AG09309 (cell line): ENCODE measurements at places on chromosomes 7 and 10.
A peak's percentile ranks its signal among the peaks of the same experiment; 100 is the strongest.

GRCh38 chr10:16009785-16010184 lies 149.5 kb upstream of the MINDY3 start:
- no peak for DNase-seq

DNA sequence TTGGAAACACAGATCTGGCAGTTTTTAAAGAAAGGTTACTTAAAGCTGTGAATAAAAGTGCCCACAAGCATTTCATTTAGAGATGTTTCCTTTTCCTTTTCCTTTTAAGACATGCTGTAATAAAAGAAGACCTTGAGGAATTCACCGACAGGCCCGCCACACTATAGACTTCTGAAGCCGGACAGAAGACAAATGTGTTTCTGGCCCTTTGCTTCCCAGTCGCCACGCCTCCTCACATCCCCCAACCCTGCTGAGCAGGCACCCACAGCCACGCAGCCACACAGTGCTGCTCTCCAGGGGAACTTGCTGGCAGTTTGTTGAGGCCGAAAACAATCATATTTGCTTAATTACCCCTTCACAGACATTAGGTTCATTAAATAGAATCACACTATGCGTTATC lies 83.4 kb downstream of the SLC25A13 start:
- DNase-seq = no peak

DNA sequence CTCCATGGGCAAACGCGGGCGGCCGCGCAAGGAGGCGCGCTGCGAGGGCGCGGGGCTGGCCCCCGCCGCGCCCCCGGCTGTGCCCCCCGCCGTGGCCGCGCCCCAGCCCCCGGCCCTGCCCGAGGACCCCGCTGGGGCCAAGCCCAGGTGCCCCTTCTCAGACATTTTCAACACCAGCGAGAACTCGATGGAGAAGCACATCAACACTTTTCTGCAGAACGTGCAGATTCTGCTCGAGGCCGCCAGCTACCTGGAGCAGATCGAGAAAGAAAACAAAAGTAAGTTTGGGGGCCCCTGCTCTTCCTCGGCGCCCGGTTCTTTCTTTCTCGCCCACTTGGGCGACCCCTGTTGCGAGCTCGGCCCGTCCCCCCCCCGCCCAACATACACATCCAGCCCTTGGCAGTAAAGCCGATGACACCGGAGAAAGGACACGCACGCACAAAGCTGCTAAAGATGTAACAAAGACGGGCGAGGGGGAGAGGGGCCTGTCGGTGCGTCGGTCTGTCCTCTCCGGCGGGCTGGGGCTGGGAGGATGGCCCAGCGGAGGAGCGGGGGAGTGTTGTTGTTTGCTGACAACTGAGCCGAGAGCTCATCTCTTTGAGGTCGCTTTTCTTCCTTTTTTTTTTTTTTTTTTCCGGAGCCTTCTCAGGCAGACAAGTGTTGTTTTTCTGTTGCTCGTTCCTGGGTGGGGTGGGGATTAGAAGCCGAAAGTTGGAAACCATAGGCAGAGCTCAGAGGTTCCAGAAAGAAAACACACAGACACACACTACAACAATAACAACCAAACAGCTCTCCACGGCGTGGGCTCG lies 604 bp downstream of the MXI1 start:
- no peak for DNase-seq

- peak; percentile 27 for DNase-seq
Measured at GRCh38 chr7:140876519-140877248, 48.0 kb downstream of the BRAF start.

DNA sequence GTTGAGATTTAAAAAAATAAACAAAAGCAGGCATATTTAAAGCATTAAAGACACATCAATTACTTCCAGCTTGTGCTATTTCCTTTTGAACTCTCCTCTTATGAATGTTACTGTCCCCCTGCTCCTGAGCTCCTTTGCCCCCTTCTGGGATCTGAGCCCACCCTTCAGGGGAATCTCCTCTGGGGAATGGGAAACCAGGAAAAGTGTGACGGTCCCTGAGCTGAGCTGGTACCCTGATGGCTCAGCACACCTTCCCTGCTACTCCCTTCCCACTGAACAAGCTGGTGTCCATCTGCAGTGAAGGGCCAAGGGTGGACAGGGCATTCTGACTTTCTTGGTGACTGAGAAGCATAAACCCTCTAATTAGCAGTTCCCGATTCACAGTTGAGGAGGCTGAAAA lies 356.3 kb downstream of the PTEN start:
- no peak for DNase-seq

DNA sequence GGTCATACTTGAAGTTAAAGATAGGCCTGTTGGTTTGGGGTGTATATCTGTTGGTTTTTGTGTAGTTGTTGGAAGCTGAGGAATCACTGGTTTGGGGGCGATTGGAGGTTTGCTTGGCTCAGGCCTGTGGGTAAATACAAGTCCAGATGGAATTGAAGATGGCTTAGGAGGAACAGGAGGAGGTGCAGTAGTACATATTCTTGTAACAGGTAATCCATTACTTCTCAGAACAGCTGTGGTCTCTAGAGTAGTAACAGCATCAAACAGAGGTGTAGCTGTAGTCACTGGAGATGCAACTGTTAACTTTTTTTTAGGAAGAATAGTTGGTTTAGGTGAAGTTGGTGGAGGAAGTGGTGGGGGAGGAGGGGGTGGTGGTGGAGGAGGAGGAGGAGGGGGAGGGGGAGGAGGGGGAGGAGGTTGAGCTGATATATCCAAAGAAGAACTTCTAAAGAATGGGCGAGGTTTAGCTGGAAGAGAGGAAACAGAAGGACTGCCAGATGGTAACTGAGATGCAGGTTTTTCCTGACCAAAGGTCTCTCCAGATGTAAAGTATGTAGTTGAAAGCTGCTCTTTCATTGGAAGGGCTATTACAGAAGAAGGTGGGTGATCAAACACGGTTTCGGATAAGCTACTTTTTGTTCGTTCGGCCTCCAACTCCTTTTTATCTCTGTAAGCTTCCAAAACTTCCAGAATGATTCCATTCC lies 209.2 kb downstream of the PCLO start:
- no peak for DNase-seq

DNA sequence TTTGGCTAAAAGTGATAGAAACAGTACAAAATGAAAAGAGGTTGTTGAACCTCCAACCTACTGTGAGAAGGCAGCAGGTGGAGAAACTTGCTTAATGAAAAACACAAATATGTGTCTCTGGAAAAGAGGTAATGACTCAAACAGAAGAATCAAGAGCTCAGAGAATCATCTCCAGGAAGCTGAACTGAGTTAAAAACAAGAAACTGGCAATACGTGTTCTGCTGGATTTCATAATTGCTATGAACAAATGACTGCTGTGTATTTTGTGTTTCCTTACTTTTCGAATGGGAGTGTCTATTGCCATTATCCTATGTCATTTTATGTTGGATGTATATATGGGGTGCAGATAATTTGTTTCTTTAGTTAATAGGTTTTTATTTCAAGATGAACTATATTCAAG lies 401.1 kb downstream of the DGKB start:
- no peak for DNase-seq

GRCh38 chr7:11376529-11376928 lies 402.9 kb downstream of the PHF14 start:
- no peak for DNase-seq

- DNase-seq = no peak
Measured at GRCh38 chr10:104321725-104322415, 16.4 kb downstream of the ITPRIP start.

GRCh38 chr7:100867040-100867775 lies at the start of gene TRIP6:
Gene TRIP6, plus strand, starts transcription at chr7:100867387. Its CDS starts 111 bp downstream, at chr7:100867498.
- peak; percentile 86 for DNase-seq

DNA sequence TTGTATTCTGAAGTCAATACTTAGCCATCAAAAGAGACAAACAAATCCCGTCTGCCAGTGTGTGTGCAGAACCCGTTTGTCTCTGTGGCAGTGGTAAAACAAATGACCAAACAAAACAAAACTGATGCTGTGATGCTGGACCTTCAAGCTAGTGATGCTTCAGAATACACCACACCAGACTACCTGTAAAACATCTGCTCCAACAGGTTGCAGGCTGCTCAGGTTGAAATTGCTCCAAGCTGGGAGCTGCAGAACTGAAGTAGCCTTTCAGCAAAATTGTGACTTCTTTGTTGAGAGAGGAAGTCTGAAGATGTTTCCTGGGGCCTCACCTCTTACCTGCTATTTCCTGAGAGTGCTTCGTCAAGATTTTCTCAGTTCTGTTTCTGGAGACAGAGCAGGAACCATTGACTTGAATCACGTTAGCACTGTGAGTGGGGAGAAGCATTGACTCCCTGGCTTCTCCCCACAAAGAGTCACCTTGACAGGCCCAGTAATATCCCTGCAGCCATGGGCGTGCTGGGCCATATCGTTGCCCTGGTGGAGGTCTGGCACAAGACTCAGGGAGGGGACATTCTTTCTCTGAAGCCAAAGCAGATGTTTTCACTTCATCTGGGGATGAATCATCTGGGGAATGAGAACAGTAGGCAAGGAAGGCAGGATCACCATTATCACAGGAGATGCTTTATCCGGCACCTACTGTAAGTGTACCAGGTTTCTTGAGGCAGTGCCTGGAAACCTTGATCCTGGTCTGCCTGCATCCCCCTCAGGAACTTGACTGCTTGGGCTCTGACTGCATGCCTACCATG lies 80.2 kb downstream of the RBM20 start:
- no peak for DNase-seq

DNA sequence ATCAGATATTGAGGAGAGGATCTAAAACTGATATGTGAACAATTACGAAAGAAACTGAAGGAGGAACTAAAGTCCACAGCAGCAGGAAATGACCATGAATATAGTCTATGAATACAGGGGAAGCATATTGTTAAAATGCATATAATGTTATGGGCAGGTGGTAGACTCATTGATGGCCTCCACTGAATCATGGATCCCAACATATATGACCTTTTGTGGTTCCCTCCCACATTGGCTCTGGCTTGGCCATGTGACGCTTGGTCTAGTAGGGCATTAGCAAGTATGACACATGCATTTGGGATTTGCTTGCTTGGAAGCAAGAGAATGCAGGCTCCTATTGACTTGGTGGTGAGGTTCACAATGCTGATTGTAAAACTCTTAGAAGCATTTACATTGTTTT lies 55.2 kb upstream of the RAB18 start:
- peak; percentile 24 for DNase-seq

GRCh38 chr10:14665304-14665703 lies 109.4 kb downstream of the FAM107B start:
- no peak for DNase-seq

DNA sequence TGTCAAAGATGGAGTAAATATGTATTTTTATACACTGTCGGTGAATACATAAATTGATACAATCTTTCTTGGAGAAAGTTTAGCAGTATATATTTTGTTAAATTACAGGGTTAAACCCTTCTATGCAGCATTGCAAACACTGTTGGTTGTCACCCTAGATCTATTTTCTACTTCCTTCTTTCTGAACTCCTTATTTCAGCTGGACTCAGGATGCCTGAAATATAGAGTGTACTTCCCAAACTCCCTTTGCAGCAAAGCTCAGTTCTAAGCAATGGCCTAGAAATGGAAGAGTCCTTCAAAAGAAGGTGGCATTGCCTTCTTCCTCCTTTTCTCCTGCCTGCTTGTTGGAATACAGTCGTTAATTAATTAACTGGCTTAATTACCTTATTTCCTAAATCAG lies 20.6 kb downstream of the CUBN start:
- DNase-seq = no peak

DNA sequence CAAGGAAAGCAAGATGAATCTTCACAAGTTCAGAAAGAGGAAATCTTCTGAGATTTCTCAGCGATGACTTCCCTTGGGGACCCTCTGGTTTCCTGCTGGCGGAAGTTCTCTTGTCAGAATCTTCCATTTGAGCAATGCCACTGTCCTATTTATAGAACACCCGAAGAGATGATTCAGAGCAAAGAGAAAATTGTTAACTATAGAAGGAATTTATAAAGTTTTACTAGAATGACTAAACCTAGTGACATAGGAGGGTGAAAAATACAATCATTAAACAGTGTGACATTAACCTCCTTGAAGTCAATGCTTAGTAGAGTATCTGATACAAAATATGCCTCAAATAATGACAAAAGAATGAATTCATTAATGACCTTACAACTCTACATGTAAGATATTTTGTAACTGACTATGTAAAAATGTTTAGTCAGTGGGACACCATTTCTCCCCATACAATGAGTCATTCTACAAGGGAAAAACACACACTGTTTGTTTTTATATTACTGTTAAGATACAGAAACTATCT lies 206.5 kb upstream of the CNTNAP2 start:
- no peak for DNase-seq

- no peak for DNase-seq
Measured at GRCh38 chr10:34446049-34446448, 369.0 kb downstream of the PARD3 start.

DNA sequence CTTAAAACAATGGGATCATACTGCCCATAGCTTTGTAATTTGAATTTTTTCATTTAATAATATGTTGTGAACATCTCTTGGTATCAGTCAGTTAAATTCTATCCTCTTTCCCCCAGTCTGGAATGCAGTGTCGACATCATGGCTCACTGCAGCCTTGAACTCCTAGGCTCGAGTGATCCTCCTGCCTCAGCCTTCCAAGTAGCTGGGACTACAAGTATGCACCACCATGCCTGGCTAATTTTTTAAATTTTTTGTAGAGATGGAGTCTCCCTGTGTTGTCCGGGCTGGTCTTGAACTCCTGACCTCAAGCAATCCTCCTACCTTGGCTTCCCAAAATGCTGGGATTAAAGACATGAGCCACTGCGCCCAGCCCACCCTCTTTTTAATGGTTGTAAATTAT lies 34.6 kb downstream of the MPLKIP start:
- no peak for DNase-seq

- DNase-seq = peak; percentile 20
Measured at GRCh38 chr7:38070718-38071117, 107.3 kb upstream of the STARD3NL start.

DNA sequence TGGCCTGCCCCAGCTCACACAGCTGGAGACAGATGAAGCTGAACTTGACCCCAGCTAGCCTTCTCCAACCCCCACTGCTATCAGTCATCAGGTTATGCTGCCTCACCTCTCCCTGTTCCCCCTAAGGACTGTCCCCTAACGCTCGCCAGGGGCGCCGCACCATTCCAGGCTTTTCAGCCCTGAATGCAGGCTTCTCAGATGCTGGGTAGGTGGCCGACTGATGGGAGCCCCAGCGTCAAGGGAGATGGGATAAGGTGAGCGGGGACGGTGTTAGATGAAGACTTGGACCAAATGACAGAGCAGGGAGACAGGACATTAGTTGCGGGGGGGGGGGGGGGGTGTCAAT lies 15.8 kb upstream of the OPALIN start:
- no peak for DNase-seq

GRCh38 chr10:79182781-79183467 lies 114.2 kb downstream of the ZMIZ1 start:
- DNase-seq = no peak
